ENCODE measurements at places on chromosomes 5 and 9. TPM values are rescaled to one million over a fixed set of nuclear protein-coding genes. Genes with fewer than 3 reads are reported as not detected.
A peak's percentile ranks its signal among the peaks of the same experiment; 100 is the strongest.

The ALDOB gene
- 1,562 TPM for polyA plus RNA-seq

The TLX3 gene
- not detected for polyA plus RNA-seq

The ORM2 gene
- polyA plus RNA-seq: not detected

The EIF4EBP3 gene
- 14.7 TPM for polyA plus RNA-seq

- no peak for DNase-seq
- H3K27ac ChIP-seq: no peak overlapping the region
- H3K36me3 ChIP-seq: no peaks in the 10 kb centered on the region
- no peak overlapping the region for H3K4me3 ChIP-seq
Measured at GRCh38 chr9:22595805-22596204, 149.2 kb downstream of the DMRTA1 start.

DNA sequence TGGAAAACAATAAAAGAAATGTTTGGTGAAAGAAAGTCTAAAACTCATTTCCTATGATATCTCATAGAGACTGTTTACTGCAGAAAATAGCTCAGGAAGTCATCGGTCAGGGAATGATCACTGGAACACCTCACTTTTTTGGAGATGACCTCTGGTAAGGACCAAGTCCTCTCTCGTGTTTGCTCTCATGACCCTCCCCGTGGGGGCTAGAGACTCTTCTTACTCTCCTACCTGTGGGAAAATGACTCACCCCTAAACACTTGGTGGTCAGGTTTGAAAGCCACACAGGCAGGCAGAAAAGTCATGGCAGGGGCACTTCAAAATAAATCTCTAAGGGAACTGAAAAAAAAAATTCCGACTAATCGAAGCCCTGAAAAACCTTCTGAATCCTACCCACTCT, 48.2 kb downstream of the FAM240B start:
- no peak overlapping the region for H3K4me3 ChIP-seq
- H3K36me3 ChIP-seq: no peaks in the 10 kb centered on the region
- H3K27ac ChIP-seq: no peak overlapping the region
- no peak for DNase-seq
- H3K4me1 ChIP-seq: no peaks in the 10 kb centered on the region
- no peaks in the 10 kb centered on the region for H3K27me3 ChIP-seq

GRCh38 chr5:107338335-107338734, 332.4 kb downstream of the EFNA5 start:
- H3K27ac ChIP-seq: no peak overlapping the region
- H3K36me3 ChIP-seq: no peaks in the 10 kb centered on the region
- H3K4me1 ChIP-seq: no peaks in the 10 kb centered on the region

DNA sequence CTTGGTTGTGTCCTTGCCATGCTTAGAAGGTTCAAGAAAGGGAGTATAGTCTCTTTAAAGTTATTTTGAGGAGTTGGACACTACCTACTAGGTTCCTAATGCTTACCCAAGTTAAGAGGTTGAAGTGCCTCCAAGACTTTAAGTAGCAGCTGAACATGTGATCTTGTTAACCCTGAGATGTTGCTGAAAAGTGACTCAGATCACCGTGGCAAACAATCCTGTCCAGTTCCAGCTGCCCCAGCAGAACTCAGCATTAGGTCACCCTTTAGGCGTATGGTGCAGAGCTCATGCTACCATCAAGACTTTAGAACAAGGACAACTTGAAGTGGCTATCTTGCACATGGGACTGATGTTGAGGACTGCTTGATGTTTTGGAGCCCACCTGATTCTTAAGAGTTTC, 22.5 kb downstream of the ZNF462 start:
- H3K4me1 ChIP-seq: peaks cover 39% of the 10 kb centered on the region
- H3K36me3 ChIP-seq: no peaks in the 10 kb centered on the region
- peak; percentile 53 for DNase-seq
- no peaks in the 10 kb centered on the region for H3K27me3 ChIP-seq

GRCh38 chr5:68215898-68216244, 315 bp downstream of the PIK3R1 start:
- H3K4me3 ChIP-seq: peak overlapping the region; percentile 96
- no peaks in the 10 kb centered on the region for H3K27me3 ChIP-seq
- H3K27ac ChIP-seq: peak overlapping the region; percentile 91
- H3K36me3 ChIP-seq: peaks cover 7% of the 10 kb centered on the region
- no peak for DNase-seq

- DNase-seq: no peak
- H3K4me3 ChIP-seq: no peak overlapping the region
- peaks cover 93% of the 10 kb centered on the region for H3K27me3 ChIP-seq
- H3K27ac ChIP-seq: no peak overlapping the region
- peaks cover 6% of the 10 kb centered on the region for H3K4me1 ChIP-seq
Measured at GRCh38 chr5:123094237-123094918, 5.3 kb downstream of the PRDM6 start.

DNA sequence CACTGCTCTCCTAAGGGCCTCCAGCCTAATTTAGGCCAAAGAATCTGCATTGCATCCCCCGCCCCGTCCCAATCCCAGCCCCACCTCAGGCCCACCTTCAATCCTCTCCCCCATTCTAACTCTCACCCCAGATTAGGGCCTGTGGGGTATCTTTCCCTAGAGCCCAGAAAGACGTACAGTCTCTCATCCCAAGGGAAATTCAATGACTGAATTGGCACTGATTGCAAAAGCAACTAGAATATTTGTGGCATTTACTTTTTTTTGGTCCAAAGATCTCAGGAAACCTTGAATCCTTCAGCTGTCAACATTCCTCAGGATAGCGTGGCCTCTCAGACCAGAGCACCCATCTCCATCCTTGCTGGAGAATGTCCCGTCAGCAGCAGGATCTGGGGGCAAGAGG, 30.6 kb downstream of the TRMO start:
- no peak overlapping the region for H3K27ac ChIP-seq
- H3K36me3 ChIP-seq: no peaks in the 10 kb centered on the region
- no peak for DNase-seq
- H3K4me3 ChIP-seq: no peak overlapping the region

DNA sequence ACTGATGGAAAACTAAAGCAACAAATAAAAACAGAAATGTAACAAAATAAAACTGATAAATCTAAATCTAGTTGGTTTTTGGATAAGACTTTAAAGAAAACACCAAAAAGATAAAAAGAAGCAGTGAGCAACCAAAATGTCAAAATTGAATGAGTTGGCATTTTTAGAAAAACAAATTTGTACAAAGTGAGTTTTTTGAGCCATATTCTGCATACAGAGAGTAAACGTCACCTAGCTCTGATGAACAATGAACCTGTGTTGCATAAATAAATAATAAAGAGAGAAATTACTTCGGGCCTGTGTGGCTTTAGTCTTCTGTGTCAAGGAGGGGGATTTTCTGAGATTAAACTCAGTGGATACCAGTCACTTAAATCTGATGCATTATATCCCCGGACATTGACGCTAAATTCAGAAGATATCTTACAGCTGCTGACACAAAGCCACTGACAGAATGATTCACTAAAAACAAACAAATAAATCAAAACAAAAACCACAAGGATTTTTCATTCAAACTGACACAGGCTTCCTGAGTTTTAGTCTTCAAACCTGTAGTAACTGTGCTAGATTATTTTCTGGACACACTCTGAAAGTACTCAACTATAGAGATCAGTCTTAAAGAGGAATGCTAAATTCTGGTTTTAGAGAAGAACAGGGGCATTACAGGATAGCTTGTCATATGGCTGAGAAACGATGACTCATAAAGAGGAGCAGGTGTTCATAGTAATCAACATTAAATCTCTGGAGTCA, 403.5 kb upstream of the ST8SIA4 start:
- H3K4me3 ChIP-seq: no peak overlapping the region
- no peaks in the 10 kb centered on the region for H3K4me1 ChIP-seq
- DNase-seq: no peak
- no peaks in the 10 kb centered on the region for H3K27me3 ChIP-seq

- no peaks in the 10 kb centered on the region for H3K36me3 ChIP-seq
- H3K27ac ChIP-seq: no peak overlapping the region
- no peak for DNase-seq
- no peaks in the 10 kb centered on the region for H3K27me3 ChIP-seq
Measured at GRCh38 chr5:126269511-126269910, 153.7 kb upstream of the GRAMD2B start.

DNA sequence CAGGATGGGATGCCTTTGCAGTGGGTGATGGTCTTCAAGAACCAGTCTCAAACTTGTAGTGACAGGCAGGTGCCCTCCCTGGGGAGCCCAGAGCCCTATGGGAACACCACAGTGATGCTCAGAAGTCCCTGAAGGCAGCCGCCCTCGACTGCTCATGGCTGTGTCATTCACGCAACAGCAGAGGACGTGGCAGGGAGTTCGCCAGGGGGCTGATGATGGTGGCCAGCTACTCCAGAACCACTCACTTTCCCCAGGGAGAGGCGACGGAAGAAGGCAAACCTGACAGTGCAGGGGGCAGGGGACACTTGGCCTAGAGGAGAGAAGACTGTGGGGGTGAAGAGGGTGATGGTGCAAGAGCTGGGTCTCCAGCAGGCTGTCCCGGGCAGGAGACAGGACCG, 4.0 kb downstream of the IL13 start:
- H3K4me3 ChIP-seq: no peak overlapping the region
- peaks cover 43% of the 10 kb centered on the region for H3K4me1 ChIP-seq
- no peak overlapping the region for H3K27ac ChIP-seq
- H3K36me3 ChIP-seq: no peaks in the 10 kb centered on the region
- DNase-seq: no peak

Measured in large intestine (tissue), 12 donors.